Articular chondrocyte of knee joint (primary cell): ENCODE measurements at places on chromosomes 16 and 17. TPM values are rescaled to one million over a fixed set of nuclear protein-coding genes. Genes with fewer than 3 reads are reported as not detected.

Gene ZFHX3
- 15.9 and 17.0 TPM in 2 replicates for total RNA-seq

Gene PIRT
- total RNA-seq, result not detected in 2 replicates

Gene CYB561
- 16.2 and 17.0 TPM in 2 replicates for total RNA-seq

Gene NPIPB9
- 6.1 and 6.7 TPM in 2 replicates for total RNA-seq

Gene PHF12
- total RNA-seq, result 16.0 and 17.0 TPM in 2 replicates

Gene CLEC19A
- total RNA-seq, result not detected in 2 replicates
